ENCODE measurements at places on chromosomes 3 and 15.

- no peak for DNase-seq
These were observed 9.6 kb downstream of the NIPA1 start for GRCh38 chr15:22796079-22796478.

DNA sequence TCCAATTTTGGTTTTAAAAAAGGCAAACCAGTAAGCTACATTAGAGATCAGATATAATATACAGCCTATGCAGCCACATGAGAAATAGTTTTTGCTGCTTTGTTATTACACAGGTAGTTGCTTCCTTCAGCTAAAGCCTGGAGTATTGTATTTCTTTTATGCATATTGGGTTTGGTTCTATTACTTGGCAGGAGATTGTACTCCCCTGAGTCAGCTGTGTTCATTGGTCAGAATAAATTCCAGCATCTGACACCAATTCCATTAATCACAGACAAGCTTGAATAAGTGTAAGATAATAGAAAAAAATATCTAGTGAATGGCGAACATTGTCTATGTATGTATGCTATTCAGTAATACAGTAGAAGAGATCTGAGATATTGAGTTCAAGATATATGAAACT is 26.1 kb upstream of the ZCWPW2 start:
- no peak for DNase-seq

DNA sequence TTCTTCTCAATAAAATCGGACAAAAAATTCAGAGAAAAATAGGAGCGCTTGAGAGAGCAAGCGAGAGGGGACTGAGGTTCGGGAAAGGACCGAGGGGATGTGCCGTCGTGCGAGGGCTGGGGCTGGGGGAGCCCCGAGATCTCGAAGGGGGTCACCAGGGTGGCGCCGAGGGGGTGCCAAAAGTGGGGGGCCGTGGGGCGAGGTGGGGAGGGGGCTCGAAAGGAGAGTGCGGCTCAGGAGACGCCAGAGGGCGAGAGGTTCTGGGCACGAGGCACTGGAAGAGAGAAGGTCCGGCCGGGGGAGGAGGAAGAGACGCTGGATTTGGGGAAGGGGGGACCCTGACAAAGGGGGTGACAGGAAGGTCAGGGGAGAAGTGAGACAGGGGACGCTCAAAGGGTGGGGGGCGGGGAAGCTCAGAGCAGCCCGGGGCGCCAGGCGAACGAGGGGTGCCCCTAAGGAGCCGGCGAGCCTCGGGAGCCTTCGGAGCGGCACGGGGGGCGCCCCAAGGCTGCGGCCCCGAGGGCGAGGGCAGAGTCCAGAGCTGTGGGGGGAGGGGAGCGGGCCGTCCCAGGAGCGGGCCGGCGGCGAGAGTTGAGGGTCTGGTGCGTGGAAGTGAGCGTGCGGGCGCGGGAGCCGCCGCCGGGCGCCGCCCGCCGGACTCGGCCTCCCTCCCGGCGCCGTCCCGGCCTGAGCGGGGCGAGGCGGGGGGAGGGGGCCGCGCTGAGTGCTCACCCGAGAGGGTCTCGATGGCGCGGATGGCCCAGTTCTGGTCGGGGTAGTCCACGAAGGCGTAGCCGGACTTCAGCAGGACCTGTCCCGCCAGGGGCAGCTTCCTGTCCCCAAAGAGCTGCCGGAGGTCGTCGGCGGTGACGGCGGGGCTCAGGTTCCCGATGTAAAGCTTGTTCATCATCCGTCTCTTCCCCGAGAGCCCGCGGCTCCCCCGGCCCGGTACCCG is 514 bp downstream of the IGF2BP2 start:
- DNase-seq, result peak; percentile 43

DNA sequence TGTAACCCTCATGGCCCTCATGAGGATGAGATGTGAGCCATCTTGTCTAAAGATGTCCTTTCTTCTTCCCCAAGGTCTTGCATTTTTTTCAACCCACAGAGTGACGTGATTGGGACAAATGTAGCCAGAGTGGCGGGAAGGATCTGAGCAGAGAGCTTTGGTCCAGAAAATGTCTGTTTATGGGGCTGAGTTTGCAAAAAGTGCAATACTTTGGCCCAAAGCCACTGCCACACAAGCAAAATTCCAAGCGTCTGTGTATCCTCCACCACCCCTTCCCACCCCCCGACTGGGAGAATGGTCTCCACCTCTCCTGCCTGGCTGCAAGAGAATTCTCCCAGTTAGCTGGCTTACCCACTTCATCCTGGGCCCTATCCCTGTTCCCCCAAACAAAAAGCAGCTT is 246.9 kb upstream of the LRIG1 start:
- no peak for DNase-seq

- DNase-seq, result no peak
These were observed 16.2 kb upstream of the CCR9 start for GRCh38 chr3:45870099-45870498.

DNA sequence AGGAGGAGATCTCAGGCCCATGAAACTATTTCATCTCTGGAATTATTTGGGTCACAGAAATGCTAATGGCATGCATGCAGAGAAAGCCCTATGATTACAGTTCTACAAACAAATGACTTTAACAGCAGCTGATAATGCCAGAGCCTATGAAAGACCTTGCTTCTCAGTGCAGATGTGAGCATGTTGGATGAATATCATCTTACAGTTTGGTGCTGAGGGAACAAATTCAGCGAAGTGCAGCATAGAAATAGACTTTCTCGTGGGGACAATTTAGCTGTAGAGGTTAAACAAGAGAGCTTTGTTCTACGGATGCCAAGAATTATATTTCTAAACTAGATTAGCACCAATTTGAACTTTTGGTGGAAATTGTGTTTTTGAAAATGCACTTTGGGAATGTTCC is 27.7 kb downstream of the PTX3 start:
- DNase-seq, result peak; percentile 62

DNA sequence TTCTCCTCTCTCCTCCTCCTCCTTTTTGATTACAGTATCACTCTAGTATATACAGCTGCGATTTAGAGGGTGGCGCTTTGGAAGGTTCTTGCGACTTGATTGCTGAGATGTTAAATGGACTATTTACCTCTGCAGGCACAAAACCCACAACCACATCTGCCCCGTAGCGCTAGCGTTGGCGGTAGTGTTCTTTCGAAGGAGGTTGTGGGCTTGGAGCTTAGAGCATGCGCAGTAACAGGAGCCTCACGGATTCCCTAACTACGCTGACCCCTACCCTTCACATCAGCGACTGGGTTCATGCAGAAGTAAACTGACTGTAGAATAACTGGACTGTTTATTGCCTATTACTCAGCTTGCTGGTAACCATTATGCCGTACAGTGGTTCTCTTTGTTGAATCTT is 58.0 kb downstream of the CGGBP1 start:
- DNase-seq, result peak; percentile 11

GRCh38 chr3:99872923-99873254 is 55.2 kb downstream of the CMSS1 start:
- DNase-seq, result no peak

DNA sequence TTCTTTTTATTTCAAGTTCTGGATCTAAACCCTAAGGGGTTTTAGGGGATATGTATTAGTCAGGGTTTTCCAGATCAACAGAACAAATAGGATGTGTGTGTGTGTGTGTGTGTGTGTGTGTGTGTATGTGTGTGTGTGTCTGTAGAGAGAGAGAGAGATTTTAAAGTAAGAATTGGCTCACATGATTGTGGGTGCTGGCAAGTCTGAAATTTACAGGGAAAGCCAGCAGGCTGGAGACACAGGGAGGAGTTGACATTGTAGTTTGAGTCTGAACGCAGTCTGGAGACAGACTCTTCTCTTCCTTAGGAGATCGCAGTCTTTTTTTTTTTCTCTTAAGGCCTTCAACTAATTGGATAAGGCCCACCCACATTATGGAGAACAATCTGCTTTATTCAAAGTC is 428.8 kb upstream of the TBL1XR1 start:
- no peak for DNase-seq

DNA sequence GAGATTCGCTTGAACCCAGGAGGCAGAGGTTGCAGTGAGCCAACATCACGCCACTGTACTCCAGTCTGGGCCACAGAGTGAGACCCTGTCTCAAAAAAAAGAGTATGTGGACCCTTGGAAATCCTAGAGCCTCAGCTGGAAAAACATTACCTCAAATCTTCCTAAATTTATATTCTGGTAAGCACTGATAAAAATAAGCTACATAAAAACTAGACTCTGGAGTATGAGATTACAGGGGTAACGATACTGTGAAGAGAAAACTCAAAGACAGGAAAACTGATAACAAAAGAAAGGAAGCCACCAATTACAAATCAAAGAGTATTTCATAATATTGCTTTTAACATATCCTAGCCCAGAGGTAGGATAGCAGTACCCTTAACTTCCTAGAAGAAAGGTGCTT is 30.3 kb downstream of the SETD2 start:
- DNase-seq, result no peak

DNA sequence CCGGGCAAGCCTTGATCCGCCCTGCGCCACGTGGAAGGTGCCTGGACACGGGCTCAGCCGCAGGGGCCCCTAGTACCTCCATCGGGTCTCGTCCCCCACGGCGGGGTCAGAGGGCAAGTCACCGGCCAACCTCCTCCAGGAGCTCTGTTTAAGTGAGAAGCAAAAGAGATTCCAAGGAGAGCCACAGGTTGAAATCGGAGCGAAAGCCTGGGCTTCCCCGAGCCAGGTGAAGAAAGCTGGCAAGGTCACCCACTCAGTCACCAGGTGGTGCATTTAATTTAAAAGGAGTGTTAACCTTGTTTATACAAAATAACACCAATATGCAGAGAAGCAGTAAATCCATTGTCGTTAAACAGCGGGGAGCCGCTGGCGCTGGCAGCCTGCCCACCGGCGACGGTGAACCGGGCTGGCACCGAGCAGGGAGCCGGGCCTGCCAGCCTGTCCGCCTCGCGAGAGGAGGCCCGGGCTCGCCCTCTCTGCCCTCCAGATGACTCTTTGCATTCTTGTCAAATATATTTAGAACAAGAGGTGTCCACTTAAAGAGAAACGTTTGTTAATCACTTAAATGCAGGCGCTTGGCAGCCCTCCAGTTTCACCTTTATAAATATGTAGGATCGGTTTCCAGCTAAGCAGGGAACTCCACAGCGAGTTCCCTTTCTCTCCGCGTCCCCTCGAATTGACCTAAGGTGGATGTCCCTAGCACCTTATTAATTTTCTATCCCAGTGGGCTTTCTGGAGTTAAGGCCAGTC is 277.3 kb upstream of the NR2F2 start:
- DNase-seq, result no peak

DNA sequence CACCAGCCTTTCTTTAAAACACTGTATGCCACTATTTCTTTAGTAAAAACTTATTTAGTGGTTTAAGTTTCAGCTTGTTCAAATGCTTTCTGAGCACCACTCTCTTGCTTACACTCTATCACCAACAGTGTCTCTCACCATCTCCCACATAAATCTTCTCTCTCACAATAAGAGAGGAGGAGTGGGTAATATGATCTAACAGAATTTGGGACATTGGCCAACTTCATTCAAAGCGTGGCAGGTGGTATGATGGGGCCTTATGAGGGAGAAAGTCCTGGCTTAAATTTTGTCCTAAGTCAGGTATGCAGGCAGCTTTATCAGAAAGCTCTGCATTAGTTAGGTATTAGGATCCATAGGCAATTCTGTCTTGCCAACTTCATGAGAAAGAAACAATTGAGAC is 1132.5 kb downstream of the TUSC7 start:
- no peak for DNase-seq

DNA sequence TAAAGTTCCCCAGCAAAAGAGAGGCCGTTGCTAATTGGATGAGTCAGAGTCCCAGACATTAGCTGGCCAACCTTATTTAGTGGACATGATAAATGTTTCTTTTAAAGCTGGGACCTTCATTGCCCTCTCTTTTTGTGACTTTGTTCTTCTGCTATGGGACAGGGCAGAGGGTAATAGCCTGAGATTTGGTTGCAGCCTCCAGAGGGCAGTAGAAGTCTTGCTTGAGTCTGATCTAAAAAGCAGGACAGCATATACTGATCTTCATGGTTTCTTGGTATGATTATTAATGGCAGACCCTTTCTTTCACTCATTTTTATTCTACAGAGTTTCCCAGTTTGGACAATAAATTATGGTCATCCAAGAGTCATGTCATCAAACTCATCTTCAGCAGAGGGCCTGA is 25.1 kb upstream of the ZKSCAN7 start:
- DNase-seq, result peak; percentile 25

DNA sequence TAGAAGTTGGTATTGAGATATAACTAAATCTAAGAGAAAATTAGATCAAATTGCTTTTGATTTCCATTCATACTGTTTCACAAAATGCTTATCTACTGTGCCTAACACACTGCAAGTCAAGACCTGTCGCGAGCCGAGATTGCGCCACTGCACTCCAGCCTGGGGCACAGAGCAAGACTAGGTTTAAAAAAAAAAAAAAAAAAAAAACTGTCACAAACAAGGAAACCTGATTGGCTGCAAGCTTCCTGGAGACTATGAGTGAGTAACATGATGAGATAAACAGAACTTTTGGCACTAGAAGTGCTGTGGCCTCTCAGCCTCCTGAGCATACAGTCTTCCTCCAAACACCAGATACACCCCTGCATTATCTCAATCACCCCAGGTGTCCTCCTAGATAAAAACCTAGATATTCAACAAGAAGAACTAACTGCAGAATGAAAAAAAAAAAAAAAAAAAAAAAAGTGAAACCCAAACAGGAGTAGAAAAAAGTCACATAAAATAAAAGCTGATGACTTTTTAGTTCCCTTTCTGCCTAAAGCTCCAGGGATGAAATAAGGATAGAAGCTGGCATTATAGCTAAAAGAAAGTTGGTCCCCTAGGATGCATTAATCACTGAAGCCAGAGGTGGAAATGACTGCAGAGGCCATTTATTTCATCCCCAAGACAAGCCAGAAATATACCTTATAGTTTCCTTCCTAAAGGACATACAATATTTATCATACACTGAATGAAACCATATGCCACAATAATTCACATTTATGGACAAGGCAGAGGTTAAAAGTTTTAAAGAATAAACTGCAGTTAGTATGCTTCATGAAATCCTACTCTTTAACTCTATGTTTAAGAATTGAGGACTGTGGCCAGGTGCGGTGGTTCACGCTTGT is 82.4 kb downstream of the P3H2 start:
- DNase-seq, result peak; percentile 76

- DNase-seq, result peak; percentile 54
These were observed 290.1 kb downstream of the ZIC1 start for GRCh38 chr3:147699175-147699838.

GRCh38 chr3:105976196-105976595 is 107.4 kb upstream of the CBLB start:
- peak; percentile 48 for DNase-seq

GRCh38 chr15:82952158-82953081 is at the start of gene HOMER2:
TSS of gene HOMER2 (minus strand) at chr15:82952720. CDS start at chr15:82952535, 185 bp downstream.
- no peak for DNase-seq

- DNase-seq, result no peak
These were observed 156.2 kb downstream of the DNAJB8 start for GRCh38 chr3:128310286-128311058.

GRCh38 chr3:48425281-48425812 is 4.5 kb downstream of the PLXNB1 start:
- no peak for DNase-seq

GRCh38 chr15:66816201-66816600 is 114.2 kb downstream of the SMAD6 start:
- DNase-seq, result no peak
